ENCODE measurements at places on chromosomes 13 and 19.

DNA sequence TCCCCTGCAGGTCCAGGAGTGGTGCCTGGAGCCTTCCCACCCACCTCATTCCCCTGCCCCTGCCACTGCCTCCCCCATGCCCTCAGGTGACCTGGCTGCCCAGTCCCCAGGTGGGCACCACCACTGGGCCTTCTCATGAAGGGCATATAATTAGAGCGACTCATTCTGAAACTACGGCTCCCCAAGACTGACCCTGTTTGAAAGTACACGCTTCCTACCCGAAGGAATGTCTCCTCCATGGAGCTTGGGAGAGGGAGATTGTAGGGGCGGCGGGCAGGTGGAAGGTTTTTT is 52.6 kb downstream of the GPR12 start:
- no peak for DNase-seq

GRCh38 chr13:40910324-40911050 is 108.6 kb downstream of the ELF1 start:
- no peak for DNase-seq

DNA sequence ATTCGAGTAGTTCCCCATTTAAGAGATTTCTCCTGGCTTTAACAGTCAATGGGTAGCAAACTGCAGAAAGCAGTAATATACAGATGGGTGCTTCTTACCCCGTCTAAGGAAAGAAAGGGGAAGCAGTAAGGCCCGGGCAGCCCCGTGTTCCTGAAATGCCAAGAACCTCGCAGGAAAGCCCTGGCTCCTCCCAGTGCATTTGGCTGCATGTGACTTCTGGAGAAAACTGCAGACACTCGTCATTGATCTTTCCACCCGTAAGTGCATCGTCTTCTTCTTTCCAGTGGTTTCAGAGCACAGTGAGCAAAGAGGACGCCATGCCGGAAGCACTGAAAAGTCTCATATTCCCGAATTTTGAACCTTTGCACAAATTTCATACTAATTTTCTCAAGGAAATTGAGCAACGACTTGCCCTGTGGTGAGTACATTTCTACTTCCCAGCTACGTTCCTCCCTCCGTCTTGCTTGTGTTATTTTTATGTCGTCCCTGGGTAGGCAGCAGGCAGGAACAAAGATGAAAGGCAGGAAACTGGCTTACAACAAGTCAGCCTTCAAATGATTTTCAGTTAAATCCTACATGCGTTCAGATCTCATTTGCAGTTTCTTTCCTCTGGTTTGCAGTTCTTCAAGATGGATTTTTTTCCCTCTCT is 165.2 kb downstream of the STK24 start:
- DNase-seq: no peak

DNA sequence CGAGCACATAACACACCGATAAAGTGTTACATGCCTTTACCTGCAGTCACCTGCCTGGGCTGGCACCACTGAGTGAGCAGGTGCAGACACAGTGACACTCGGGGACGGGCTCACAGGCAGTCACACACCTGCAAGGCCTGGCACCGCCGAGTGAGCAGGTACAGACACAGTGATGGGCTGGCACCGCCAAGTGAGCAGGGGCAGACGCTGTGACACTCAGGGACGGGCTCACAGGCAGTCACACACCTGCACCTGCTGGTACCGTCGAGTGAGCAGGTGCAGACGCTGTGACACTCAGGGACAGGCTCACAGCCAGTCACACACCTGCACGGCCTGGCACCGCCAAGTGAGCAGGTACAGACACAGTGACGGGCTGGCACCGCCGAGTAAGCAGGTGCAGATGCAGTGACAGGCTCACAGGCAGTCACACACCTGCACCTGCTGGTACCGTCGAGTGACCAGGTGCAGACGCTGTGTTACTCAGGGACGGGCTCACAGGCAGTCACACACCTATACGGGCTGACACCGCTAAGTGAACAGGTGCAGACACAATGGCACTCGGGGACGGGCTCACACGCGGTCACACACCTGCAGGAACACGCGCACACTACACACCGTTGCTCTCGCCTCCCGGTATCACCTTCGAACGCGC is 470 bp downstream of the ZNF835 start:
- no peak for DNase-seq

DNA sequence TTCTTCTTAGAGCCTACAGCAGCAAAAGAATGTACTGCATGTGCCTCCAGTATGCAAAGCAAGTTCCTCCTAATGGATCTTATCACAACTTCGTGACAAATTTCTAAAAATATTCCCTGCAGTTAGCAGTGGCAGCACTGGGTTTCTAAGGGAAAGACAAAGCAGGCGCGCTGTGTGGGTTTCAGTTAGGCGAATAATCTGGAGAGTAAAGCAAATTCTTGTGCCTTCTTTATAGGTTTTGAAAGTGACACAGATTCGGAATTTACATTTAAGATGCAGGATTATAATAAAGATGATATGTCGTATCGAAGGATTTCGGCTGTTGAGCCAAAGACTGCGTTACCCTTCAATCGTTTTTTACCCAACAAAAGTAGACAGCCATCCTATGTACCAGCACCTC is 167.9 kb downstream of the LMO7 start:
- no peak for DNase-seq

DNA sequence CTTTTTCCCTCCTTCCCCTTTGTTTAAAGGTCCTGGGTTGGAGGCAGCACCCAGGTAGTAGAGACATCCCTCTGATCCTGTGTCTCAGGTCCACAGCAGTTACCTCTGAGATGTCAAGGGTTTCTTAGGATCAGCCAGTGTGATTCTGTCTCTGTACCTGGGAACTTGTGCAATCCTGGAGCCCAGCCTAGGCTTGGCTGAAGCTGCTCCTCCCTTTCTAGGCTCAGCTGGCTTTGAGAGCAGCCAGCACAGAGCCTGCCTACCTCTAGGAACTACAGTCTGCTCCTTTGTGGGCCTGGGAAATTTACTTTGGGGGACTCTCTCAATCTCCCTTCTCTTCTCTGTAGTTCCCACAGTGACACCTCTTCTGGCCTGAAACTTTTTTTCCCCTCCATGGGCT is 171.6 kb downstream of the MTUS2 start:
- no peak for DNase-seq

- no peak for DNase-seq
Observed at GRCh38 chr13:106152047-106152446, 383.4 kb downstream of the EFNB2 start.

- no peak for DNase-seq
Observed at GRCh38 chr13:114219392-114219791, 15.3 kb upstream of the CDC16 start.

- DNase-seq: no peak
Observed at GRCh38 chr13:93539914-93540313, 313.3 kb downstream of the GPC6 start.

- DNase-seq: no peak
Observed at GRCh38 chr13:48500652-48501197, 32.2 kb downstream of the RCBTB2 start.

GRCh38 chr13:56923626-56924140 is 217.0 kb upstream of the PRR20A start:
- DNase-seq: no peak

DNA sequence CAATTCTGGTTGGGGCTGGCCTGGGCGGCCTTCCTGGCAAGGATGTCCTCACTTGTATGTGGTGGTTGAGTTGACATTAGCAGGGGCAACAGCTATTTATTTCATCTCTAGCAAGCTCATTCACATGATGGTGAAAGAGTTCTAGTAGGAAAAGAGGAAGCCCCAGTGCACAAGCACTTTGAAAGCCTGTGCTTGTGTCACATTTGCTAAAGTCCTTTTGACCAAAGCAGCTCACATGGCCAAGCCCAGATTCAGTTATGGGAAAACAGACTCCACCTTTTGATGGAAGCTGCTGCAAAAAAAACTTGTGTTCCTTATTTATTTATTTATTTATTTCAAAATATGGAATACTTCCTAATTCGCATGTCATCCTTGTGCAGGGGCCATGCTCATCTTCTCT is 17.2 kb downstream of the GTF2F2 start:
- no peak for DNase-seq

GRCh38 chr13:26168835-26169234 is 53.3 kb downstream of the RNF6 start:
- DNase-seq: no peak

DNA sequence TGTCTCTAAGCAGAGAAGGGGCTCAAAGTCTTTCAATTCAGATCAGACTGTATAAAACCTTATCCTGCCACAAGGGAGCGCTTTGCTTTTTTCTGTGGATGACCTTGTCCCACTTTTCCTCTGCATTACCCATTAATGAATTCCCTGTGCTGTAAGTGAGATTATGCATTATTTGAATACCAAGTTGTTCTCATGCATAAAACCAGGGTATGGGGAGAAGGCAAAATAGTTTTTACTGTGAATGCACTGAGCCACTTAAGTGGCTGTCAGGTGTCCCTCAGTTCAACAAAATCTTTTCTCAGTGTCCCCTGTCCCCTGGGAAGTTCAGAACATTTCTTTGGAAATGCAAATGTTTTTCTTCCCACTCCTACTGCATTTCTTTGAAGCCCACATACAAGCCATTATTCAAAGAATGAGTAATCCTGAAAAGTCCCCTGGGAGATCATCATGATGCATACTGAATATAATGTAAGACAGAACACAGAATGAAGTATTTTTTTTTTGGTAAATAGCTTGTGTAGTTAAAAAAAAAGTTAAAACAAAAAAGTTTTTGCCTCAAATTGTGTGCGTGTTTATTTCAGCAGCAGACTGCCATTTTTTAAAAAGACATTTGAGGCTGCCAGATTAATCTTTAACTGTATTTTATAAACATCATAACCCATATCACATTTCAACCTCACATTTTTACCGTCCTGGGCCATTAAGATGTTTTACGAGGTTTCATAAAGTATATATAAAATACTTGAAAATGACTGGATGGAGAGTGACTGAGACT is 506.7 kb upstream of the PCDH9 start:
- DNase-seq: no peak

DNA sequence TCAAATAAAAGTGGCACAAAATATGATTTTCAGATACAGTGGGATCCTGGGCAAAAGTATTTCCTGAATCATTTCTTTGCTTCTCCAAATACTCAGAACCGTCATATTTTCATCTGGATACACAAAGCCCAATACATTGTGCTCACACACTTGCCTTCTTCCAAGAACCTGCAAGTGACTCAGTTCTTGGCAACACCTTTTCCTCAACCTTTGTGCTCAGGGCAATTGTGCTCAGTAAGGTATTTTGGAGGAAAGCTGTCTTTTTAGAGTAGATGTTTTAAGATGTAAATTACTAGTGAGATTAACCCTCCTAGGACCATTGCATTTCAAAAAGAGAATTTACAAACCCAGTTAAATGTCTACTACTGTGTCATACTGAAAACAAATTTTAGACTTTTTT is 233.5 kb downstream of the EFNB2 start:
- DNase-seq: no peak

DNA sequence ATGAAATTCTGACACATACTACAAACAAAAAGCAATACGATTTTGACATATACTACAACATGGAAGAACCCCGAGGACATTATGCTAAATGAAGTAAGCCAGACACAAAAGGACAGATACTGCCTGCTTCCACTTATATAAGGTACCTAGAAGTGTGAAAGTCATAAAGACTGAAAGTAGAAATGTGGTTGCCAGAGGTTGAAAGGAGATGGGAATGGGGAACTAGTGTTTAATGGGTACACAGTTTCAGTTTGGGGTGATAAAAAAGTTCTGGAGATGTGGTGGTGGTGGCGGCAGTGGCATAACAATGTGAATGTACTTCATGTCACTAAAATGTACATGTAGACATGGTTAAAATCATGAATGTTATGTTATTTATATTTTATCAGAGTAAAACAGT is 12.1 kb upstream of the NDFIP2 start:
- DNase-seq: no peak

DNA sequence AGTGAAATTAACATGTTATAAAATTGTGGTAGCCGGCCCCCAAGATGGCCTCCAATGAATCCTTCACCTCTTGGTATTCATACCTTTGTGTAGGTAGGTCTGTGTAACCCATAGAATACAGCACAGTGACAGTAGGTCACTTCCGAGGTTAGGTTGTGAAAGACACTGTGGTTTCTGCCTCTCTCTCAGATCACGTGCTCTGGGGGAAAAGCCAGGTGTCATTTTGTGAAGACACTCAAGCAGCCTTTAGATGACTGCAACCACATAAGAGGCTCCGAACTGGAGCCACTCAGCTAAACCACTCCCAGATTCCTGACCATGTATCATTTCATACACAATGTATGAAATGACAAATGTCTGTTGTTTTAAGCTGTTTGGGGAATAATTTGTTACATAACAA is 9.8 kb upstream of the USPL1 start:
- DNase-seq: no peak

- DNase-seq: no peak
Observed at GRCh38 chr13:113359571-113359970, 4.4 kb downstream of the GRTP1 start.

- DNase-seq: no peak
Observed at GRCh38 chr13:87669379-87669978, 1.7 kb upstream of the SLITRK5 start.

DNA sequence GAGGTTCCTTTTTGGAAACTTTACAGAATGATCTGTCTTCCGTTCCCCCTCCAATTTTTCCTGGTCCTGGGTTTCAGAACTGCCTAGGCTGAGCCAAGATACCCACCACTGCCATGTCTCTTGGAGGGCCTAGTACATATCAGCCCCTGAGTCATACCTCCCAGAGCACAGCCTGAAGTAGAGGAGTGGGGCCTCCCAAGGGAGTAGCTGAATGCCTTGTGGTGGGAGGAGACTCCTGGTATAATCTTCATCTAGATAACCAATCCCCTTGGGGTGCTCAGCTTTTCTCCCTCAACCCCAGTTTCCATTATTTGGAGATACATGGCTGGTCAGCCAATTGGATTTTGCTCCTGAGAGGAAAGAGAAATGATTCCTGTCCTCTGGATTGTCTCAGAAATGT is 30.3 kb downstream of the ZNF763 start:
- no peak for DNase-seq

DNA sequence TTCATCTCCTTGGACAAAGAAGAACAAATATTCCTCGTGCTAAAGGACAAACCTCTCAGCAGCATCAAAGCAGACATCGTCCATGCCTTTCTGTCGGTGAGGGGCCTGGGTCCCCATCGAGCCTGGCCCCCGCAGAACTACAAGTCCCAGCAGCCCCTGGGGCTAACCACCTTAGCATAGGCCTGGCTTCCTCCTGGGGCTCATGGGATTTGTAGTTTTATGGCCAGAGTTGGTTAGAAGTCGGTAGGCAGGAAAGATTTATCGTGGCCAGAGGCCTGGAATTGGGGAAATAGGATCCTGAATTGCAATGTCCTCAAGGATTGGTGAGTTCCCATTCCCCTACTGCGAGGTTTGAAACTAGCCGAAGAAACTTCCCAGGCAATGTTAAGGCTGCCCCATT is 19.6 kb downstream of the TMEM150B start:
- DNase-seq: peak; percentile 52

GRCh38 chr19:27736225-27736624 is 1476.7 kb downstream of the UQCRFS1 start:
- DNase-seq: no peak

DNA sequence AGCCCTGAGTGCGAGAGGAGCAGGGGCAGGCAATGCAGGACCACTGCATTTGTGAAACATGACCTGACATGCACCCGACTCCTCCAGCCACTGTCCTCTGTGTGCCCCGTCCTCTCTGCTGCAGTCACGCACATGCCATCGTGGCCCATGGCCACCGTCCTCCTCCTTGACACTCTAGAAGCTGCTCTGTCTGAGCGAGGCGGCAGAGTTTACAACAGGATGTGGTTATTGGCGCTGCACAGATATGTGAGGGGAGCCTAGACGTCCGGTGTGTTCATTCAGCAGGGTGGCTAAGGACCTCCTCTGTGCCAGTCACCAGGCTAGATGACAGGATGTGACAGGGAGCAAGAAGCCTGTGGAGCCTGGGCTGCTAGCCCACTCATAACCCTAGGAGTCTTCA is 277.8 kb downstream of the FOXO1 start:
- no peak for DNase-seq

GRCh38 chr19:15268192-15268927 is 36.1 kb upstream of the EPHX3 start:
- no peak for DNase-seq
